ENCODE measurements at places on chromosomes 3 and 15. TPM values are rescaled to one million over a fixed set of nuclear protein-coding genes. Genes with fewer than 3 reads are reported as not detected.

TMC3 gene
- not detected for total RNA-seq

FGD5 gene
- 0.13 TPM for total RNA-seq

DNAH1 gene
- total RNA-seq, result 1.2 TPM

ANKUB1 gene
- total RNA-seq, result not detected

CNTN4 gene
- total RNA-seq, result not detected

TGM5 gene
- not detected for total RNA-seq

CNTN6 gene
- total RNA-seq, result not detected

MB21D2 gene
- not detected for total RNA-seq

EIF4G1 gene
- total RNA-seq, result 505 TPM

PRKAR2A gene
- total RNA-seq, result 84.4 TPM

ACP3 gene
- total RNA-seq, result 0.18 TPM

HTR3E gene
- total RNA-seq, result not detected

TM4SF18 gene
- not detected for total RNA-seq

PRTG gene
- total RNA-seq, result 0.09 TPM

CP gene
- total RNA-seq, result 0.75 TPM

TEX9 gene
- 2.7 TPM for total RNA-seq

LRTM1 gene
- not detected for total RNA-seq

CHRM5 gene
- not detected for total RNA-seq

HRH1 gene
- 0.04 TPM for total RNA-seq

SNTN gene
- not detected for total RNA-seq

PLD1 gene
- 20.0 TPM for total RNA-seq

SCAANT1 gene
- not detected for total RNA-seq

GOLGA8R gene
- total RNA-seq, result 0.04 TPM

ACKR2 gene
- total RNA-seq, result 0.85 TPM

GOLGA6D gene
- not detected for total RNA-seq

EOMES gene
- 0.07 TPM for total RNA-seq

PAK2 gene
- total RNA-seq, result 72.4 TPM

CGGBP1 gene
- total RNA-seq, result 37.9 TPM

RCCD1 gene
- 45.9 TPM for total RNA-seq

GPR171 gene
- not detected for total RNA-seq

ITIH1 gene
- 0.31 TPM for total RNA-seq

ABI3BP gene
- 0.24 TPM for total RNA-seq

FSTL1 gene
- total RNA-seq, result 0.83 TPM
